Fibroblast of pulmonary artery (primary cell): ENCODE measurements at places on chromosomes 5 and 9.
A peak's percentile ranks its signal among the peaks of the same experiment; 100 is the strongest.

GRCh38 chr5:1027631-1028441 is 19.2 kb downstream of the NKD2 start:
- DNase-seq: no peak

- peak; percentile 85 for DNase-seq
These were observed 15.3 kb upstream of the KLF4 start for GRCh38 chr9:107504585-107505455.

DNA sequence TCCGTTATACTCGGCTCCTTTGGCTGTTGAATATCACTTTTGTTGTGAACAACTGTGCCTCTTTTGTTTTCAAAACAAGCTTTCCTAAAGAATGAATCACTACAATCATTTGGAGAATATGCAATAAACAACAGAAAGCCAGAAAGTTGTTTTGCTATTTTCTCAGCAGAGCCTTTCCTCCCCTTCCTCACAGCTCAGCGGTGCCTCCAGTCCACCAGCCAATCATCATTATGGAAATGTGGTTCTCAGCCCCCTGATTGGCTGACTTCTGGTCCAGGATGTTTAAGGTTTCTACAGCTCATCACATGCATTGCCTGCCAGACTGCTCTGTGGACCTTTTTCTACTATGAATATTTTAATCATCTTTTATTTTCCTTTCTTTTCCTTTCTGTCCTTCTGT is 9.1 kb upstream of the ZNF608 start:
- no peak for DNase-seq

- DNase-seq: no peak
These were observed 37.1 kb downstream of the AGXT2 start for GRCh38 chr5:35010676-35011075.

- DNase-seq: no peak
These were observed 56.6 kb downstream of the TEK start for GRCh38 chr9:27165670-27166069.

GRCh38 chr9:78698371-78698770 is 401.4 kb downstream of the PSAT1 start:
- DNase-seq: no peak

GRCh38 chr5:72847439-72847838 is 31.0 kb downstream of the TNPO1 start:
- DNase-seq: no peak

DNA sequence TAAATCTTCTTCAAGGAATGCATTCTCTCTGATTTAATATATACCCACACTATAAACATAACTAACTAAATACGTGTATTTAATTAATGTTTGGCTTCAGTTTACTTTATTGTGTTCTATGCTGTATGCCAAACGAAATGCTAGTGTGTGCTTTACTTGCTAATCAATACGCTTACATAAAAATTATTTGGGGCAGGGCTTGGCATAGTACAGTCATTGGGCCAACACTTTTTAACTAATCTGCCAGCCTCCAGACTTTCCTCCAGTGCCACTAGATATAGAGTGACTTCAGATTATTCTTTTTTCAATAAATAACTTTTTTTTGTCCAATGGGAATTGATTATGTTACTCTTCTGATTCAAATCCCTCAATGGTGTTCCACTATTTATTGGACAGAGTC is 8.7 kb upstream of the CARNMT1 start:
- DNase-seq: no peak
